ENCODE measurements at places on chromosomes 16 and 17.

- DNase-seq: no peak
These were observed 27.7 kb upstream of the SBK1 start for GRCh38 chr16:28264656-28265055.

DNA sequence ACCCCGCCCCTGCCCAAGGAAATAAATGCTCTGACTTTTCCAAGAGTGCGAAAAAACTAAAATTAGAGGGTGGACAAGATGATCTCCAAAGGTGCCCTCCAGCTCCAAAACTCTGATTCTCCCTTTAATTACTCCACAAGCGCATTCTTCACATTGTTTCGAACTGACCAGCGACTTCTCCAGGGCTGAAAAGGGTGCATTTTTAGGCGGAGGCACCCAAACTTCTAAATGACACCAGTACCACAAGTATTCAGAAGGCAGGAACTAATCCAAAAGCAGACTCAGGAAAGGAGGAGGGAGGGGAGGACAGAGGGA is 750 bp downstream of the ZFHX3 start:
- DNase-seq: no peak

DNA sequence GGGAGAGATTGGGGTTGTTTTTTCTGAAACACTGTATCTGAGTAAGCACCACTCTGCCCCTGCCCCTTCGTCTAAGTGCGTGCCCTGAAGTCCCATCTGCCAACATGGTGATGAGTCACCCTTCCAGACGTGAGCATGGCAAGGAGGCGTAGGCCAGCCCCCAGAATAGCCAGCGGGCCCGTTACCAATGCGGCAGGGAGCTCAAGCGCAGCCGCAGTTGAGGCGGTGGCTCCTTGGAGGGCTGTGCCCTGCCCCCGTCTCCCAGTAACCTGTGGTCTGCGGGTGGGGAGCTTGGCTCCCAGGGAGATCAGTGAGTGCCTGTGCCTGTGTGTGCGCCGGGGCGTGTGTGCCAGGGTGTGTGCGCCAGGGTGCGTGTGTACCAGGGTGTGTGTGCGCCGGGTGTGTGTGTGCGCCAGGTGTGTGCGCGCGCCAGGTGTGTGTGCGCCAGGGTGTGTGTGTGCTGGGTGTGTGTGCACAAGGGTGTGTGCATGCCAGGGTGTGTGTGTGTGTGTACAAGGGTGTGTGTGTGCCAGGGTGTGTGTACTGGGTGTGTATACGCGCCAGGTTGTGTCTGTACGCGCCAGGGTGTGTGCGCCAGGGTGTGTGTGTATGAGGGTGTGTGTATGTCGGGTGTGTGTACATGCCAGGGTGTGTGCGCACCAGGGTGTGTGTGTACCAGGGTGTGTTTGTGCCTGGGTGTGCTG is 98.6 kb upstream of the CHMP6 start:
- no peak for DNase-seq

DNA sequence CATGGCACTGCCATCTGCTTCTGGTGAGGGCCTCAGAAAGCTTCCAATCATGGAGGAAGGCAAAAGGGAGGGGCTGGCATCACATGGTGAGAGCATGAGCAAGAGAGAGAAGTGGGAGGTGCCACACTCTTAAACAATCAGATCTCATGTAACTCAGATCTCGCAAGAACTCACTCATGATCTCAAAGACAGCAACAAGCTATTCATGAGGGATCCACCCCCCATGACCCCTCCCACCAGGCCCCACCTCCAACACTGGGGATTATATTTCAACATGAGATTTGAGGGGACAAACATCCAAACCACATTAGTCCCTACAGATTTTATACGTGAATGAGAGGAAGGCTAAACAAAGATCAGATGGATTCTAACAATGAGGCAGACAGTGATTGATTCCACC is 8.9 kb upstream of the TMEM132E start:
- no peak for DNase-seq

DNA sequence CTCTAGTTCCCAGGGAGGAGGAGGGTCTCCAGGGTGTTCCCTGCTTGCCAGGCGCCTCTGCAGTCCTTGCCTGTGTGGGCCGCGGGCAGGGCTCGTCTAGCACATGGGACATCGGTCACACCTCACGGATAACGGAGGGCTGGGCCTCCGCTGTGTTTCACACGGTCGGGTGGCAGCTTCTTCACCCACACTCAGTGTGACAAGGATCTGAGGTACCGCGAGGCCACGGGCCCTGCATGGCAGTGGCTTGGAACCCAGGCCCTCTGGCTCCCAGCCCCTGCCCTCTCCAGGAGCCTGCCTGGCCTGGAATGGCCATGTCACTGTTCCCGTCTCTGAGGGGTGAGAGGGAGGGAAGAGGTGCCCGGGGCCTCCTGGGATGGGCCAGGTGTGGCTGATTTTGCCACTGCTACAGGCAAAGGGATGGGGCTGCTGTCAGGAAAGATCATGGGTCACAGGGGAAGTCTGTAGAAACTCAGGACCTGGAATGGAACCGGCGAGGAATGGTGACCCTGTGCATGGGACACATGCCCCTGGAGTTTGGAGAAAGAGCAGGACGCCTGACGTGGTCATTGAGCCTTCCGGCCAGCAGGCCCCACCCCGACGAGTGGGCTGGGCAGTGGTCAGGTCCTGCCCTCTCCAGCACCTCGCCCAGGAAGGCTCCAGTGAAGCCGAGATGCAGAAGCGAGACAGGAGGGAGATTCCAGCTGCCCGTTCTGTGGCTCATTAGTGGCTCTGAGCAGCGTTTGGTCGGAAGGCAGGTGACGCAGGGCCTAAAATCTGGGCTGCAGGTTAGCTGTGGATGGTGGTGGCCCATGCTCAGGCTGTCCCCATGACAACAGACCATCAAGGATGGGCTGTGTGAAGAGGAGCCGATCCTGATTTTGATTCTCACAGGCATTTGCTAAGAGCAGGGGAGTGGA is 76.5 kb upstream of the GSE1 start:
- DNase-seq: no peak

DNA sequence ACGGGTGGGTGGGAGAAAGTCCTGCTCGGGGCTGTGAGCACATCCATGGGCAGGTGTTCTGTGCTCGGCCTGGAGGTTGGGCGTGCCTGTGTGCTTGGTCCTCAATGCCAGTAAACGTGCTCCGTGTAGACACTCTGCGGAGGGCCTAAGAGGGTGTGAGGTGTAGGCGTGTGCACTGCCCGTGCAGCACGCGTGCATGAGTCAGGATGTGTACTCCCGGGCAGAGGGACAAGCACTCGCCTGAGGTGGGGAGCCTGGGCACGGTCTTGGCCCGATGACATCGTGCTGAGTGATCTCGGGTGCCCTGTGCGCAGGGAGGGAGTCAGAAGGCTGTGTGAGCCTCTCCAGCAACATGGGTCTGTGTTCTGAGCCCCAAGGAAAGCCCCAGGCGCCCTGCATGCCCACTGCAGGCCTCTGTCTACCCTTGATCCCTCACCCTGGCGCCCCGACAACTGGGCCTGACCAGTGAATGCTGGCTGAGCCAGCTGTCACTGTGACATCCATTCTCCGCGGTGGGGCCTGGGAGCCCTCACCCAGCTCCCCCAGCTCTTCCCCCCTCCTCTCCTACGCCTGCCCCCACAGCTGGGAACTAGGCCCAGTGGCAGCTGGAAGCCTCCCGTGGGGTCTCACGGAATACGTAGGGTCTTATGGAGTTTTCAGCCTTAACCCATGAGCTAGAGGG is 23.5 kb upstream of the NXPH3 start:
- no peak for DNase-seq

- no peak for DNase-seq
These were observed 23.6 kb downstream of the NKD1 start for GRCh38 chr16:50571786-50572185.

DNA sequence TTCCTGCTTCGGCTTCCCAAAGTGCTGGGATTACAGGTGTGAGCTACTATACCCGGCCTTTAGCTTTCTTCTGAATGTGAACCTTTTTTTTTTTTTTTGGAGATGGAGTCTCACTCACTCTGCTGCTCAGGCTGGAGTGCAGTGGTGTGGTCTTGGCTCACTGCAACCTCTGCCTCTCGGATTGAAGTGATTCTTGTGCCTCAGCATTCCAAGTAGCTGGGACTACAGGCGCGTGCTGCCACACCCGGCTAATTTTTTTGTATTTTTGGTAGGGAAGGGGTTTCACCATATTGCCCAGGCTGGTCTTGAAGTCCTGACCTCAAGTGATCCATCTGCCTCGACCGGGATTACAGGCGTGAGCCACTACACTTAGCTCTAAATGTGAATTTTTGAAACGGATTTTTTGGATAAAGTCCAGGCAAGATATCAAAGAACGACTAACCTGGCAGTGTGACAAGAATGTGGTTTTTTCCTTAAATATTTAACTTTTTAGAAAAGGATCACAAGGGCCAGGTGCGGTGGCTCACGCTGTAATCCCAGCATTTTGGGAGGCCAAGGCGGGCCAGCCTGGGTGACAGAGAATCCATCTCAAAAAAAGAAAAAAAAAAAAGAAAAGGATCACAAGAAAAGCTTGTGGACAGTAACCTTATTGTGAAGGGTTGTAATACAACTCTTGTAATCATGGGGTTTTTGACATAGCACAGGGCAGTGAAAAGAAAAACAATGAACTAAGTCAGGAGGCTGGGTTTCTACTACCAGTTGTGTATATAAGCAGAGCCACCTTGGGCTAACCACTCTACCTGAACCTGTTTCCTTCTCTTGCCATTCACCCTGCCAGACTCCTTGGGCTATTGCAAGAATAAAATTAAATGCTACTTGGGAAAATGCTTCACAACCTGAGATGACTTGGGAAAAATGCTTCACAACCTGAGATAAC is 6.2 kb downstream of the BRCA1 start:
- no peak for DNase-seq

GRCh38 chr16:26601335-26601734 is 465.4 kb upstream of the C16orf82 start:
- no peak for DNase-seq

DNA sequence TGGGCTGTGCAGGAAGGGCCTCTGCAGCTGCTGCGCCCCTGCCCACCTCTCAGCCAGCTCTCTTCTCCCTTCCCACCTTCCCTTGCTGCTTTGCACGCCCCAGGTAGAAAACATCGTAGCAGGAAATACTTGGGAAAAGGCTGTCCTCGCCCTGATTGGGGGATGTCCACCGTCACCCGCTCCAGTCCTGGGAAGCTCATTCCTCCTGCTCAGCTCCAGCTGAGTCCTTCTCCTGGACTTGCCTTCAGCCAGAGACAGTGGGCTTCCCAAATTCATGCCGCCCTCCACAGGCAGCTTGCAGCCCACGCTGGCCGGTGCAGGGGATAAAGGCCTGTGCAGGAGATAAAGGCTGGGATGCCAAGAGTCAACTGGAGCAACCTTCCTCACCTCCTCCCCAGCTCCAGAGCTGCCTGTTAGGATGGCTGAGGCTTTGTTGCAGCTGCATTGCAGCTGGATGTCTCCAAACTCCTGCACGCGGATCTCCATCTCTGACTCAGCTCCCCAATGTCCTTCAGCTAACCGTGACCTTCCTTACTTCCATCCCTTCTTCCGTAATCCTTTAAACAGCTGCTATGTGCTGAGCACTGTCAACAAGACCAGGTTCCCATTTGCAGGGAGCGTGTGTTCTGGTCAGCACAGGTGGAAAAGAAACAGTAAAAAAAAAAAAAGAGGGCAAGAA is 402.0 kb upstream of the TNRC6C start:
- DNase-seq: no peak

DNA sequence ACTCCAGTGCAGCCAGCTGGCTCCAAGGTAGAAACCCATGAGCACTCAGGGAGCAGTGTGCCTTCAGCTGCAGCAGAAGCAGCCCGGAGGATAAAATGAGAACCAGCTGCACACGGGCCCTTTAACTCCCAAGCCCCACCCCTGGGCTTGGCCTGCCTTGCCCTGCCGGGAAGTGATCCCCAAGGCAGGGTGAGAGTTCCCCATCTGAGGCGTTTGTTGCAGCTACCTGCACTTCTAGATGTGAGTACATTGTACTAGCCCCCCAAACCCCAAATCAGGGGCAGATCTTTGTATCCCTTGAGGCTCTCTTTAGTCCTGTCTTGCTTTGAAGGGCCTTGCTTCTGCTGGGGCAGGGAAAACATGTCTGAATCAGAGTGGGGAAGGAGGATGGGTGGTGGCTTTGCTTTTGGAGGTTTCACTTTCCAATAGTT is at the start of gene MVP:
Gene MVP, plus strand, starts transcription at position 192 of the 431 bp plus-strand sequence. CDS start 10,088 bp downstream, outside the sequence.
- peak; percentile 76 for DNase-seq

DNA sequence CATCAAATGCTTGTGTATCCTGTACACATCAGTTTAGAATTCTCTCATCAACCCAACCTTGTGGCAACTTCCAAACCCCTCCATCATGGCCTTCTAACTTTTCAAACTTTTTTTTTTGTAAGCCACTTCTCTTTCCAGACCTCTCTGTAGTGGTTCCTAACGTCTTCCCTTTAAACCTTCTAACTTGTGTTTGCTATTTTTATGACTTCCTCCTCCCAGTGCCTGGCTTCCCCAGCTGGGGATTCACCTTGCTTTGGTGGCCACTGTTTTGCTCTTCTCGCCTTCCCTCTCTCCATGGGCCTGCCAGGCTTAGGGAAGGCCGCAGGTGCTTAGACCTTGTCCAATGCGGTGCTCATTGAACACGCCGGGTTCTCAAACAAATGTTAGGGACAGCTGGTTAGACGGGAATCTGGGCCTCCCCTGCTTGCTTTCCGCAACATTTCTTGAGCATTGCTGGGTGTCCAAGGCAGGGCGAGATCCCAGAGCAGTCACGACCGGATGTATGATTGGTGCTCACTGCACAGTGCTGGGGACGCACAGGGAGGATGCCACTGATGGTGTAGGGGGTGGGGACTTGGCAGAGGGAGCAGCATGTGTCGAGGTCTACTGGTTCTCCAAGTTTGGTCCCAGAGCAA is 1.1 kb upstream of the XYLT2 start:
- no peak for DNase-seq

DNA sequence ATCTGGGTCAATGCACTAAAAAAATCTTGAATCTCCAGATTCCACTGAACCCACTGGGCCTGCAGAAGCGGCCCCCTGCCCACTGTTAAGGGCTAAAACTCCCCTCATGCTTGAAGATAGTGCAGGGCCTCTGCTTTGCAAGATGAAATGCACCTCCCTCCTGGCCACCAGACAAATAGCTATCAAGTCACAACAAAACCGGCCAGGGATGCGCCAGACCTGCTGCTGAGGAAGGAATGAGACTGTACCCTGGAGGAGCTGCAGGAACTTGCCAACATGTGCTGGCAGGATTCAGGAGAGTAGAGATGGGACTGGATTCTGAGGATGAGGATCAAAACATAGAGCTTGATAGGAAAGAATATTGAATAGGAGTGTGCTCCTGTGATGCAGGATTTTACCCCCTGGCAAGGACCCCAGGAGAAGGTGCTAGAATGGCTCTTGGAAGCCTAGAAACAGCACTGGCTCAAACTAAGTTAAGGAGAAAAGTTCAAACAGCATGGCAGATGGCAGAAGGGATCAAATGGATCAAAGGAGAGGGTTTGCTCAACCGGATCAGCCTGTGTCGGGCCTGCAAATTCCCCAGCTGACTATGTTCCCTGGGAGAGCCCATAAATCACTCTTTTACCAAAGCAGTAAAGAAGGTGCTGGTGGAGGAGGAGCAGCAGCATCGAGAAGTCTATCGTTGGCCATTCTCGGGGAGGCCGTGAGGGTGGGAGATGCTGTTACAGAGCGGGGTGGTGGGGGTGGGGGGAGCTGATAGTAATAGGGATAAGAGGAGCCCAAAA is 27.2 kb upstream of the XYLT2 start:
- no peak for DNase-seq
